ENCODE measurements at places on chromosomes 6 and 20. TPM values are rescaled to one million over a fixed set of nuclear protein-coding genes. Genes with fewer than 3 reads are reported as not detected.

Gene PPP1R16B
- total RNA-seq, result 7.1 TPM

Gene ADNP
- 59.9 TPM for total RNA-seq

Gene LTA
- total RNA-seq, result not detected

Gene ILRUN
- 46.5 TPM for total RNA-seq

Gene ERVFRD-1
- total RNA-seq, result not detected

Gene CFB
- 9.9 TPM for total RNA-seq

Gene COX4I2
- 4.5 TPM for total RNA-seq

Gene MEP1A
- not detected for total RNA-seq

Gene NMBR
- 0.29 TPM for total RNA-seq

Gene BTBD9
- 31.8 TPM for total RNA-seq

Gene COL11A2
- 6.9 TPM for total RNA-seq

Gene DAAM2
- 35.6 TPM for total RNA-seq

Gene HELZ2
- total RNA-seq, result 29.0 TPM

Gene DSP
- total RNA-seq, result 54.6 TPM

Gene PKIB
- 2.3 TPM for total RNA-seq

Gene ARHGAP40
- 0.53 TPM for total RNA-seq

Gene C6orf58
- total RNA-seq, result not detected

Gene ZSWIM1
- total RNA-seq, result 8.3 TPM

Gene CLDN20
- 0.29 TPM for total RNA-seq

Gene KIAA0408
- 5.1 TPM for total RNA-seq

Gene SGK2
- 40.2 TPM for total RNA-seq

Gene NR2E1
- total RNA-seq, result not detected

Gene TRERF1
- total RNA-seq, result 19.8 TPM

Gene GNMT
- 0.76 TPM for total RNA-seq

Gene ID4
- 126 TPM for total RNA-seq

Gene FAM209B
- total RNA-seq, result not detected

Gene FAM83D
- total RNA-seq, result 14.1 TPM

Gene OPRL1
- 2.3 TPM for total RNA-seq

Gene TRIM15
- total RNA-seq, result 0.47 TPM

Gene TUBB1
- total RNA-seq, result 5.8 TPM

Gene SIRPB2
- 5.5 TPM for total RNA-seq

Gene SLC22A2
- 8.6 TPM for total RNA-seq

Gene RAET1L
- not detected for total RNA-seq

Gene VAPB
- 26.2 TPM for total RNA-seq

Gene SAMD5
- 12.5 TPM for total RNA-seq

Gene RUNX2
- total RNA-seq, result 3.3 TPM

Gene CLPSL1
- not detected for total RNA-seq

Gene EDEM2
- total RNA-seq, result 19.2 TPM

Gene LHFPL5
- total RNA-seq, result not detected

Gene MDFI
- total RNA-seq, result 45.7 TPM

Gene TFAP2B
- total RNA-seq, result 4.7 TPM

Gene TGM3
- total RNA-seq, result 0.70 TPM

Gene FAM162B
- total RNA-seq, result 13.5 TPM

Gene CCDC28A
- 15.6 TPM for total RNA-seq

Gene SLCO4A1
- total RNA-seq, result 7.5 TPM

Gene CST1
- total RNA-seq, result not detected

Gene TTK
- 8.5 TPM for total RNA-seq

Gene SLC22A1
- 1.3 TPM for total RNA-seq

Gene ULBP3
- 10.3 TPM for total RNA-seq

Gene RIPPLY2
- total RNA-seq, result not detected

Gene HLA-DRB5
- 1.8 TPM for total RNA-seq

Gene ALDH8A1
- total RNA-seq, result 13.7 TPM

Gene OLIG3
- not detected for total RNA-seq

Gene PPP1R3D
- total RNA-seq, result 7.8 TPM

Gene VGLL2
- 3.4 TPM for total RNA-seq

Gene SOBP
- 20.4 TPM for total RNA-seq

Gene OR12D3
- total RNA-seq, result not detected

Gene PLCB1
- 78.4 TPM for total RNA-seq

Gene PAK5
- total RNA-seq, result 0.06 TPM

Measured in metanephros (tissue), 2 donors.